Pancreas (tissue), 10 donors: ENCODE measurements at places on chromosomes 11 and 22. TPM values are rescaled to one million over a fixed set of nuclear protein-coding genes. Genes with fewer than 3 reads are reported as not detected.

DNA sequence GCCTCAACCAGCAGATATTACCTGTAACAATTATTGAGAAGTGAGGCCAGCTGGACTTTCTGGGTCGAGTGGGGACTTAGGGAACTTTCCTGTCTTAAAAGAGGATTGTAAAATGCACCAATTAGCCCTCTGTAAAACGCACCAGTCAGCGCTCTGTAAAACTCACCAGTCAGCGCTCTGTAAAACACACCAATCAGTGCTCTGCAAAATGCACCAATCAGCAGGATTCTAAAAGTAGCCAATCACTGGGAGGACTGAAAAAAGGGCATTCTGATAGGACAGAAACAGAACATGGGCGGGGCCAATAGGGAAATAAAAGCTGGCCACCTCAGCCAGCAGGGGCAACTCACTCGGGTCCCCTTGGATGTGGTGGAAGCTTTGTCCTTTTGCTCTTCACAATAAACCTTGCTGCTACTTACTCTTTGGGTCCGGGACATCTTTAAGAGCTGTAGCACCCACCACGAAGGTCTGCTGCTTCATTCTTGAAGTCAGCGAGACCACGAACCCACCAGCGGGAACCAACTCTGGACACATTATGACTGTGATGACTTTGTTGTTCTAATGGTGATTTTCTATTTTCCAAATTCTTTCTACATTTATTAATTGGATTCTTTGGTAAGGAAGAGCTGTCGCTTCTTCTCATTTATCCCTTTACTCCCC, 40.2 kb upstream of the FGF3 start:
- peaks cover 4% of the 10 kb centered on the region for H3K4me1 ChIP-seq
- no peaks in the 10 kb centered on the region for H3K36me3 ChIP-seq
- H3K27me3 ChIP-seq = no peaks in the 10 kb centered on the region

Gene RNASEH2C
- total RNA-seq = 21.4 TPM

Gene SCN2B
- total RNA-seq = 0.12 TPM

- no peaks in the 10 kb centered on the region for H3K36me3 ChIP-seq
- no peak for DNase-seq
- H3K4me3 ChIP-seq = no peak overlapping the region
- H3K27me3 ChIP-seq = no peaks in the 10 kb centered on the region
- H3K27ac ChIP-seq = no peak overlapping the region
These were observed 4.7 kb upstream of the MSANTD2 start for GRCh38 chr11:124804884-124805283.

- H3K4me1 ChIP-seq = peaks cover 22% of the 10 kb centered on the region
- no peaks in the 10 kb centered on the region for H3K27me3 ChIP-seq
- no peaks in the 10 kb centered on the region for H3K36me3 ChIP-seq
- no peak overlapping the region for H3K27ac ChIP-seq
- no peak for DNase-seq
These were observed 1.4 kb upstream of the SOX6 start for GRCh38 chr11:16357775-16358174.

DNA sequence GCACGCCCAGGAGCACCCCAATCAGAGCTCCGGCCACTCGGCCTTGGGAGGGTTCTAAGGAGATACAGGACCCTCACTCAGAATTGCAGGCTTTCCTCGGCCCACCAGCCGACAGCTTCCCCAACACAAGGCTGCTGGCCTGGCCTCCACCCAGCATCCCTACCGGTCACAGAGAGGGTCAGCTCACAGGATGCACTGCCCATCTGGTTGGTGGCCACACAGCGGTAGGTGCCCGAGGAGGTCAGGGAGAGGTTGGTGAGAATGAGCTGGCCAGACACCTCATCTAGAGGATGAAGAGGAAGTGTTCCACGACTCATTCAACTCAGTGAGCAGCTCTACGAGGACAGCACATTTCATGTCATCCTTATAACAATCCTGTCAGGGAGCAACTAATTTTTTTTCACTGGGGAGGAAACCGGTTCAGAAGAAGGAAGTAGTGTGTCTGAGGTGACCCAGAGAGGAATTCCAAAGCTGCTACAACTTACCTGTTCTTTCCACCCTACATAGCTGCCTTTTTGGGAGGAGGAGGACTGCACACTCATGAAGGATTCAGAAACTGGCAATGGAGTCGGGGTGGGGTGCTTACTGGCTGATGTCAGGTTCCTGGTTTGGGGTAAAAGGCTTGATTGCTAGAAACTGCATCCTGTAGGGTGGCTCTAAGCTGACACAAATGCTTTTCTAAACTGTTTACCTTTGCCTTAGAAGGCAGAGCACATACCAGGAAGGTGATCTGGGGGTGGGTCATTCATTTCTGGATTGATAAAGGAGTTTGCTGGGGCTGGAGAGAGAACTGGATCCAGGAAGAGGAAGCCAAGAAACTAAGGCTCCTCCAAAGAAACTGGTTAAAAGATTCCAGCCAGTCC, 3.3 kb downstream of the VSIG2 start:
- peak overlapping the region; percentile 15 for H3K27ac ChIP-seq
- DNase-seq = no peak
- no peaks in the 10 kb centered on the region for H3K36me3 ChIP-seq
- H3K4me3 ChIP-seq = no peak overlapping the region
- no peaks in the 10 kb centered on the region for H3K27me3 ChIP-seq

Gene ARCN1
- 82.8 TPM for total RNA-seq

Gene OR5B21
- total RNA-seq = not detected

Gene CTSF
- 15.6 TPM for total RNA-seq

- no peak for DNase-seq
- H3K4me1 ChIP-seq = no peaks in the 10 kb centered on the region
- no peak overlapping the region for H3K4me3 ChIP-seq
These were observed 72.5 kb upstream of the AMPD3 start for GRCh38 chr11:10382518-10382917.

- no peaks in the 10 kb centered on the region for H3K27me3 ChIP-seq
- H3K27ac ChIP-seq = no peak overlapping the region
- H3K36me3 ChIP-seq = no peaks in the 10 kb centered on the region
- no peak for DNase-seq
These were observed 1.2 kb upstream of the CEP126 start for GRCh38 chr11:101913656-101914055.

DNA sequence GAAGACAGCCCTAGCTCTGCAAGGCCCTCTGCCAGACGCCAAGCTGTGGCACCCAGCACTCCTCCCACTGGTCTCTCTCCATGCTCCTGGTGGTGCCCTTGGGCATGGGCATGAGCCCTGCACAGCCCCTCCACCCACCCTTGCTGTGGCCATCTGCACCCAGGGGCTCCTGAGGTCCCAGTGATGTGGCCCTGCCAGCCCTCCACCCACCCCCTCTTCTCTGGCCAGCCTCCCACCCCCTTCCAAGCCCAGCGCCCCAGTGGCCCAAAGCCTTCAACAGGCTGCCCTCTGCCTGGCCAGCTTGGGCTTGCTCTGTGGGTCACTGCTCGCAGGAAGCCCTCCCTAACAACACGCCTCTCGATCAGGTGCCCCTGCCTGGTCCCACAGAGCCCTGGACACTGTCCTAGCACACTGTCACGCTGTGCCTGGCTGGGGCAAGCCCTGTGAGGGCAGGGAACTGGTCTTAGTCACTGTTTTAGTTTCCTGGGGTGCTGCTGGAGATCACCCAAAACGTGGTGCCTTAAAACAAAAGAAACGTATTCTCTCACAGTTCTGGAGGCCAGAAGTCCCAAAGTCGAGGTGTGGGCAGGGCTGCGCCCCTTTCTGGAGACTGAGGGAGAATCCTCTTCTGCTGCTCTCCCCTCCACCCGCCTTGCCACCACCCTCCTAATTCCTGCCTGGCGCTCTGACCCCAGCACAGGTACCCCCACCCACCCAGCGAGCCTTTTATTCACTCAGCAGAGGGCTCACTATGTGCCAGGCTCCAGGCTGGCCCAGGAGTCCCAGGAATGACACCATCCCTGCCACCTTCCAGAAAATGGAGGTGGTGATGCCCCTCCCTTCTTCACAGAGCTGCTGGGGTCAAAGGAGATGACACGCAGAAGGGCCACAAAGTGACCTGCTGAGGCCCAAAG, 14.7 kb downstream of the SULT4A1 start:
- no peaks in the 10 kb centered on the region for H3K36me3 ChIP-seq
- no peak overlapping the region for H3K27ac ChIP-seq
- no peaks in the 10 kb centered on the region for H3K27me3 ChIP-seq
- no peaks in the 10 kb centered on the region for H3K4me1 ChIP-seq

Gene HTR3A
- total RNA-seq = 2.4 TPM

Gene PPM1F
- total RNA-seq = 9.2 TPM

DNA sequence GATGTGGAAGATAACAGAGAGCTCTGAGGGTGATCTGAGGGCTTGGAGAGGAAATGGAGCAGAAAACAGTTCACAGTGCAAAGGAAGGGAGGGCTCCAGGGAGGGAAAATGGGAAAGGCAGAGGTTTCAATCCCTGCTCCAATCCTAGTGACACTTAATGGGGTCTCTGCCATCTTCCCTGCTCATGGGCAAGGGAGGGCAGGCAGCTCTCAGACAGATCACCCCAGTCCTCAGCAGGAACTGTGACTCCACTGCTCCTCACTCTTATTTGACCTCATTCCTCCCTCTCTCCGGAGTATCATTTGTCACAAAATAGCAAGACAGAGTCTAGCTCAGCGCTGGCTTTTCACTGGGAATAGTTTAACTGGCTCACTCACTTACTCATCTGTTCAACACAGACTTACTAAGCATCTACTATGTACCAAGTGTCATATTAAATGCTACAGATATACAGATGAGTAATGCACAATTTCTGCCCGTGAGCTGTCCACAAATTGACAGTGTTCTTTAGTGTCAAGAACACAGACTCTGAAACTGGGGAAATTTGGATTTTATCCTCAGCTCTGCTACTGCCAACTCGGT, 817.4 kb downstream of the OPCML start:
- no peaks in the 10 kb centered on the region for H3K36me3 ChIP-seq
- no peak overlapping the region for H3K4me3 ChIP-seq
- H3K4me1 ChIP-seq = no peaks in the 10 kb centered on the region
- H3K27me3 ChIP-seq = no peaks in the 10 kb centered on the region
- DNase-seq = no peak
- no peak overlapping the region for H3K27ac ChIP-seq

Gene SCGB2A2
- total RNA-seq = not detected

DNA sequence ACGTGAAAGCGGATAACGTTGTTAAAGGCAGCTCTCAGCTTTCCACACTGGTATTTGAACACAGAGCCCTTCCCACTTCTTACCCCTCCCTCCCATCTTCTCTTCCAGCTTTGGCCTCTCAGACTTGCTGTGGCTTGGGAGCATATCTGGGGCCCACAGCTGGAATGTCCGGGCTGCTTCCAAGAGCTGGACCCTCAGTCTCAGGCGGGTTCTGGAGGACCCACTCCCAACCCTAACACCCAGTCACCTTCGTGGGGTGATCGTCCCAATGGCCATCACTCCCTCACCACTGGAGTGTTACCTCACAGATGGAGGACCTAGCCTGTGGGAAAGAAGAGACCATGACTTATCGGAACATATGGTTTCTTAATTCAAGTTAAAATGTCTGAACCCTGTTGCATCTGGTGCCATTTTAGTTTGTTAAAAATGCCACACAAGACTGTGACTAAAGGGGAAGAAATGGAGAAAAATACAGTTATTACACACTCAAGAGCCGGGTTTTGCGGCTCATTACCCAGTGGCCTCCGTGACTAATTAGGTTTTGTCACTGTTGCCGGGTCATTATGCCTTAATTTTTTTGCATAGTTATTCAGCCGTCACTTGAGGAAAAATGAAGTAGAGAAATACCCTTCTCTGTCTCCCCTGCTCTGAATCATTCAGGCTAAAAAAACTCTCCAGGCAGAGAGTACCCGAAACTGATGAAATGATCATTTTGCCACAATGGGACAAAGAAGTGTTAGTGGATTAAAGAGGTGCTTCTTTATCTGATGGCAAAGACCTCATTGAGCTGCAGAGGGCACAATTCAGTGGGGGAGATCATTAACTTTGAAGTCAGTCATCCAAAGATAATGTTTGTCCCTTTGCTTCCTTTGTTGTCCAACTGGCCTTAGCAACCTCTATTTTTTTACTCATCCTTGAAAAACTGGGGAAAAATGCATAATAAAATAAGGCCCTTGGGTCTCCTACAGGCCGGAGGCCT, 87.2 kb upstream of the HTATIP2 start:
- H3K27me3 ChIP-seq = no peaks in the 10 kb centered on the region
- no peak overlapping the region for H3K4me3 ChIP-seq
- H3K4me1 ChIP-seq = no peaks in the 10 kb centered on the region
- no peak overlapping the region for H3K27ac ChIP-seq
- no peaks in the 10 kb centered on the region for H3K36me3 ChIP-seq

- H3K4me3 ChIP-seq = no peak overlapping the region
- H3K36me3 ChIP-seq = no peaks in the 10 kb centered on the region
- no peak overlapping the region for H3K27ac ChIP-seq
- H3K4me1 ChIP-seq = peaks cover 2% of the 10 kb centered on the region
- H3K27me3 ChIP-seq = no peaks in the 10 kb centered on the region
These were observed 3.9 kb upstream of the ZDHHC5 start for GRCh38 chr11:57663975-57664374.

Gene SCGB1D2
- total RNA-seq = 0.50 TPM

DNA sequence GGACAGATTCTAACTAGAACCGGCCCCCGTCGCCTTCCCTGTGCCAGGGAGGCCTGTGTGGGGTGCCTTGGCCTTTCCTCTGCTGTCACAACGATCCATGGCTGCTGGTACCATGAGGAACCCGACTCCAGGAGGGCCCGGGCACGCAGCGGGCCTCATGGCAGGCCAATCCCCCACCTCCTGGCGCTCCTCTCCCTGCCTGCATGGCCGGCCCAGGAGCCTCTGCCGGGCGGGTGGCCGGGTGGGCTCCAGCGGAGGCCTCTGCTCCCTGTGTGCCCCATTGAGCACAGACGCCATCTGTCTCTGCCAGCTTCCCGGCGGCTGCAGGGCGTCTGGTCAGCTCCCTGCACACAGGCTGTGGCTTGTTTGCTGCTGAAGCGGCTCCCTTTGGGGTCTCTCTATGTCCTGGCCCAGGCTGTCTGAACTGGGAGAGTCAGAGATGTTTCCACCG, 86.5 kb downstream of the MYEOV start:
- H3K27ac ChIP-seq = no peak overlapping the region
- no peaks in the 10 kb centered on the region for H3K27me3 ChIP-seq
- DNase-seq = no peak
- no peaks in the 10 kb centered on the region for H3K4me1 ChIP-seq
- H3K36me3 ChIP-seq = no peaks in the 10 kb centered on the region

- H3K4me3 ChIP-seq = no peak overlapping the region
- no peaks in the 10 kb centered on the region for H3K36me3 ChIP-seq
- no peak overlapping the region for H3K27ac ChIP-seq
- H3K4me1 ChIP-seq = no peaks in the 10 kb centered on the region
- no peaks in the 10 kb centered on the region for H3K27me3 ChIP-seq
These were observed 153.5 kb downstream of the ADAMTS15 start for GRCh38 chr11:130601764-130602460.

Gene KRTAP5-1
- not detected for total RNA-seq

Gene WNT7B
- 0.83 TPM for total RNA-seq
